Left renal cortex interstitium (tissue), 4 donors: ENCODE measurements at places on chromosomes 13 and 19. TPM values are rescaled to one million over a fixed set of nuclear protein-coding genes. Genes with fewer than 3 reads are reported as not detected.
A peak's percentile ranks its signal among the peaks of the same experiment; 100 is the strongest.

DNA sequence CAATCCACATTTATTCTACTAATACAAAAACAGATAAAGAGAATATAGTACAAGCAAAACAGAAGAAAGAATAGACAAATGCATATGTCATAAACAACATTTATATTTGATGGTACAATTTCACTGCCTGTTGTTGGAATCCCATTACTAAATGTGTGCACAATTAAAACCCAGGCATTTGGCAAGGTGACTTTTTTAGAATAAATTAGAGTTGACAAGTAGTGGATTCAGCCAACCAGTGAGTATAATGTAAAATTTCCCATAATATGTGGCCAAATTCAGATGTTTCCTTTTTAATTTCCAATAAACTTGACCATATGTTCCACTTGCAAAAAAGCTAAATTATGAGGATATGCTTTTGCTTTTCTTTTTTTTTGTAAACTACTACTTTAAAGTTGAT lies 1578.8 kb downstream of the OLFM4 start:
- no peak for DNase-seq

DNA sequence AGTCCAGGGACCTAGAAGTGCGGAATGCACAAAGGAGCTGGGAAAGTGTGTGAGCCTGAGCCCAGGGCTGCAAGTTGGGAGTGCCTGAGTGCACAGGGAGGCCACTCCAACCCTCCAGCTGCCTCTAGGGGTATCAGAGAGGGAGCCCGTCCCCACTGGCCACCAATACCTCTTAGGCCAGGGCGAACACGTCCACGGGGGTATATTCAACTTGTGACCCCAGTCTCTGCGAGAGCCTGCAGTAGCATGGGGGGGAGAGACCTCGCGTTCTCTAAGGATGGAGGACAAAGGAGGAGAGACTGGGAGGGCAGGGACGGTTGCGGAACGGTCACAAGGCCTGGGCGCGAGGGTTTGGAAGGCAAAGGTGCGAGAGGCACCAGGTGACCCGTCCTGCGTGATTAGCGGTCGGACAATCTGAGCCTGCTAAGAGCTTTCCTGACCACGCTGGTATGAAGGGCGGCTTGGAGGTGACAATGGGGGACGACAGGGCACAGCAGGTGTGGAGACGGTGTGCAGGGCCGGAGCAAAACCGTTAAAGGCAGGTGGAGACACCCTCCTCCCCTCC lies 676 bp downstream of the CD320 start:
- DNase-seq = peak; percentile 16

GRCh38 chr19:46904114-46905060 lies 43.6 kb downstream of the ARHGAP35 start:
- DNase-seq = no peak

DNA sequence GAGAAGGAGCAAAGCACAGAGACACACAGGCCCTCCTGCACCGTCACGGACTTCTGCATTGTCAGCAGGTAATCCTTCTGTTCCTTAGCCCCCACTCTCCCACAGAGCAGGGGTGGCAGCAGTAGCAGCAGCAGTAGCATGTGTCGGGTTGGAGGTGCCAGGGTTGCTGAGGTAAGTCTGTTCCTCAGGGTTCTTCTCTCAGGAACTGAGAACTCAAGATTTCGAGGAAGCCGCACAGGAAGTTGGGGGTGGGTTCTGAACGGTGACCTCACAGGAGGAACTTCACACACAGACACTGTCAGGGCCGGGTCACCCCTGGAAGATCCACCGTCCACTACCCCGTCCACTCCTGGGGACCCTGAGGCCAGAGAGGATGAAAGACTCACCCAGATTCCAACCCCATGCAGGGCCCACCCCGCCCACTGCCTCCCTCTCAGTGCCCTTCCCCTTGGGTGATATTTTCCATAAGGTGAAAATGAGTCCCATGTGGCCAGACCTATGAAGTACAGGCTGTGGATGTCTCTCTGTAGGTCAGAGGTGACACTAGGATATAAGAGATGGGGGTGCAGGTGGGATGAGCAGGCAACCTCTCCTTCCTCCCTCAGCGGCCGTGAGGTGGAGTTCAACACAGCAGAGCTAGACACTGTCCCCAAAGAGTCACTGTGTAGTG lies at the start of gene SIGLEC12:
Gene SIGLEC12 (minus strand): TSS at position 207 of the 670 bp plus-strand sequence. CDS start 67 bp downstream, at position 140.
- no peak for DNase-seq

DNA sequence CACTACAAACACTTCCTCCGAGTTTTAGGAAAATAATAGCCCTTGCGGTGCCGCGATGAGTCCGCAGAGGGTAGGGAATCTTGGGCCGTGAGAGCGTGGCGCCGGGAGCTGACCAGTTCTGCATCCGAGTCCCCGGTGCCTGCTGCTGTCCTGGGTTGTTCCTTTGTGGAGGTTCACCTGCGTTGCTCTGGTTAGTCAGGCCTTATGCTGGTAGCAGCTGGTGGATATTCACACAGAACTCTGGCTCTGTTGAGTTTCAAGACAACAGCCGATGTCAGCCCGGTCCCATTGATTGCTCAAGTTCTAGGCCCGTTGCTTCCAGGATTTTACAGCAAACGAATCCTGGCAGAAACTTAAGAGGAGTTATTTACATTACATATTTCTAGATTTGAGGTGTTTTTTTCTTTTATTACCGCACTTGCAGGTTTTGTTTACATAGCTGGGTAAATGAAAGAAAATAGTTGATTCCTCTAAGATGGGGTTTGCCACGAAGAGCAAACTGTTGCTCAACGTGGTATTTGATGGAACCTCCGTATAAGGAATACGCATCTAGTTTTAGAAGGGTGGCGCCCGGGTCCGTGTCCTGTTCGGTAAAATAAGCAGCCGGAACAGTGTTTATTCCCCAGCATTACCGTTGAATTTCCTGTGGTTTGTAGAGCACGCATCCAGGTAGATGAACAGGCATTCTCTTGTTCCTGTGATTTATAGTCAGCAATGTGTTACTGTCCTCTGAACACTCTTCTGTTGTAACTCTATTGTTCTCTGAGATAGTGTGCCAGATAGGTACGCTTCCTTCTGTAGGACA lies 1.3 kb downstream of the CLDN10 start:
- DNase-seq = no peak

DNA sequence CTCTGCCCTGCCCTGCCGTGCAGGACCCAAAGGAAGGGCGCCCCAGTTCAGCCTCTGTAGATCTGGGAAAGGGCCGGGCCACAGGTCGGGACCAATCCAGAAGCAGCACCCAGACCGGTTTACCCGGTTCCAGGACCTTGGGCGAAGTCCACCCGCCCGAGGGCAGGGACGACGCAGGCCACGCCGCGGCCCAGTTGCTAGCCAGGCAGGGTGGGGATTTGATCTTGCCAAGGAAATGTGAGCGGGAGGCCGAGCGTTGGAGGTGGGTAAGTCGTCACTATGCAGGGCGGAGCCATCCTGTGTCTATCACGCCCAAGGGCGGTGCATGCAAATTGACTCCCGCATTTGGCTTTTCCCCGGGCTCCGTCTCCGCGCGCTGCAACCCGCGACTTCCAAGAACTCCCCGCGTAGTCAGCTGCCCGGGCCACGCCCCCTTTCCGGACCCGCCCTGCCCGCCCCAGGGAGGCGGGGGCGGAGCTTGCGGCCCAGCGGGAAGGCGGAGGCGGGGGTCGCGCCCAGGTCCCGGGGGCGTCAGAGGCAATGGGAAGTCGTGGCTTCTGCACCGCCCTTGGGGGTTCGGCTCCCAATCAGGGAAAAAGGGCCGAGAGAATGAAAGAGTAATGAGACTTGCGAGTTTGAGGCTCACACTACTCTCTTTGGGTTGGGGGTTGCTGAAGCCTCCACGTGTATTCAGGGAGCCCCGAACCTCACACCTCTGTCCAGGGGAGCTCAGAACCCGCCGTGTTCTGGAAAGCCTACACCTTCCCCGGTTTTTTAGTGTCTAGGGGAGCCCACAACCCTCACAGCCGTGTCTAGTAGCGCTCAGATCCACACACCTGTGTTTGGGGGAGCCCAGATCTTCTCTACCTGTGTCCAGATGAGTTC lies 12.8 kb downstream of the IER2 start:
- peak; percentile 76 for DNase-seq

- no peak for DNase-seq
Observed at GRCh38 chr19:16589917-16590316, 17.7 kb upstream of the SLC35E1 start.

GRCh38 chr13:42706286-42706685 lies 75.1 kb upstream of the FAM216B start:
- DNase-seq = no peak

DNA sequence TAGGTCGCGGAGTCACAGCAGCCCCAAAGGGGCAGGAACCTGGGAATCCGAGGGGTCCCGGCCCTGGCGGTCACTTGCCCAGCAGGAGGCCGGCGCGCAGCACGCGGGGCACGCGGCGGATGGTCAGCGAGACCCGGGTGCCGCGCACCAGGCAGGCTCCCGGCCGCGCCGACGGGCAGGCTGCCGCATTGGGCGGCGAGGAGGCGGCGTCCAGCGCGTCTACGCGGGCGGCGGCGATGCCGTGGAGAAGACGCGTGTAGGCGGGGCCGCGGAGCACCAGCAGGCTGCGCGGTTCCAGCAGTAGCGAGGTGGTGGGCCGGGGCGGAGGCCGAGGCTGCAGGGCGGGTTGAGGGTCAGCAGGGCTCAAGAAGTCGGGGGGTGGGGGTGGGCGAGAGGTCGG lies 607 bp upstream of the SYNE4 start:
- no peak for DNase-seq

- no peak for DNase-seq
Observed at GRCh38 chr13:99374994-99375737, 68.0 kb upstream of the GPR183 start.

DNA sequence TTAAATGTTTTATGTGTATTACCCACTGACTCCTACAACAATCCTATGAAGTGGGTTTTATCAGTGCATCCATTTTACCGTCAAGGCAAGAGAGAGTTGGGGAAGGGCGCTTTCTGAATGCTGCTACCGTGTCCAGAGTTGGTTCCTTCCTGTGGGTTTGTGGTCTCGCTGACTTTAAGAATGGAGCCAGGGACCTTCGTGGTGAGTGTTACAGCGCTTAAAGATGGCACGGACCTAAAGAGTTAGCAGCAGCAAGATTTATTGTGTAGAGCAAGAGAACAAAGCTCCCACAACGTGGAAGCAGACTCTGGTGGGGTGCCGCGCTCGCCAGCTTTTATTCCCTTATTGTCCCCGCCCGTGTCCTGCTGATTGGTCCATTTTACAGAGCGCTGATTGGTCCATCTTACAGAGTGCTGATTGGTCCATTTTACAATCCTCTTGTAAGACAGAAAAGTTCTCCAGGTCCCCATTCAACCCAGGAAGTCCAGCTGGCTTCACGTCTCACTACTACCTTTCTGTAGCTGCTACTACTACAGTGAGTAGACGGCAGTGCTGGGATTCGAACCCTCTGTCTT lies 6.1 kb downstream of the OSCAR start:
- no peak for DNase-seq

- no peak for DNase-seq
Observed at GRCh38 chr19:48181505-48181904, 11.0 kb downstream of the ZSWIM9 start.

DNA sequence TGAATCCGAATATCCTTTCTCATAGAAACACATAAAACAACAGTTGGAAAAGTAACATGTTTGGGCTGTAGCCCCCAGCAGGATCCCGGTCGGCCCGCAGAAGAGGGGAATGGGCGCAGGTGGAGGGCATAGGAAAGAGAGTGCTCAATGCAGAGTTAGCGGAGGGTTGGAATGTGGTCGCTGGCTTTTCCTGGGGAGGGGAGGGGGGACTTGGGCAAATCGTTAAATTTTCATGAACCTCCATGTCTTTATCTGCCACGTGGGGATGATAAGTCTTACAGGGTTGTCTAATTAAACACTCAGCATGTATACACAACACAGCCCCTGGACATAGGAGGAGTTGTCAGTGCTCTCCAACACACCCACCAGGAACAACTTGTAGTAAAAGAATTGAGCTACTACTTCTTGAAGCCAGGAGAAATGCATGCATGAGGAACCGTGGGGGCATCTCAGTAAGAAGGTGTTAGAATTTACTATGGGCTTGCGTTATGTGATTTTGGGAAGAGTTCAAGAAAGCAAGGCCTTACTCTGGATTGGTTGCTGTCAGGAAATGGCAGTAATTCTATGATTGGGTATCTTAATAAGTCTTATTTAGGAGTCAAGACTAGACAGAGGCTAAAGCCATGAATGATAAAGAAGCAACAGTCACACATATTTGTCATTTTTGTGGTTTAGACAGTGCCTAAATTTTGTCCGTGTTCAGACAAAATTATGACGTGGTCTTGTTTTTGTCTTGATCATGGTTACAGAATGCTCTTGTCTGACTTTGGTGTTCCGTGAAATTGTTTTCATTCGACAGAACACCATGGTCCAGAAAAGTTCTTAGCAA lies 671 bp upstream of the SLC46A3 start:
- no peak for DNase-seq

DNA sequence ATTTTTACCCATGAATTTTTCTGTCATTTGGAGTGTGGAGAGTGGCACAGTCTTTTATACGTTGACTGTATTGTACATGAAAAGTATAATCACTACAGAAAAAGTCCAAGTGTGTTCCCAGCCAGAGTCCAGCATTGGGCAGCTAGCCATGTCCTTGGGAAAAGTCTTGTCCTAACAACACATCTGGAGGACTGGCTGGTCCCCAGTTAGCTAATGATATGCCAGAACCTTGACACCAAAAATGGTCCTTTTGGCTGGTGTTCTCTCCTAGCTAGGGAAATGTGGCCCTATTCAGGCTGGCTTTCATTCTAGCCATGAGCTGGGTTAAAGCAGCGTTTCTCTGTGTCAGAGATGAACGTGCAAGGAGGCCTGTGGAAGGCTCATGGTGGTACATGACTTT lies 98.9 kb downstream of the ESD start:
- DNase-seq = no peak

DNA sequence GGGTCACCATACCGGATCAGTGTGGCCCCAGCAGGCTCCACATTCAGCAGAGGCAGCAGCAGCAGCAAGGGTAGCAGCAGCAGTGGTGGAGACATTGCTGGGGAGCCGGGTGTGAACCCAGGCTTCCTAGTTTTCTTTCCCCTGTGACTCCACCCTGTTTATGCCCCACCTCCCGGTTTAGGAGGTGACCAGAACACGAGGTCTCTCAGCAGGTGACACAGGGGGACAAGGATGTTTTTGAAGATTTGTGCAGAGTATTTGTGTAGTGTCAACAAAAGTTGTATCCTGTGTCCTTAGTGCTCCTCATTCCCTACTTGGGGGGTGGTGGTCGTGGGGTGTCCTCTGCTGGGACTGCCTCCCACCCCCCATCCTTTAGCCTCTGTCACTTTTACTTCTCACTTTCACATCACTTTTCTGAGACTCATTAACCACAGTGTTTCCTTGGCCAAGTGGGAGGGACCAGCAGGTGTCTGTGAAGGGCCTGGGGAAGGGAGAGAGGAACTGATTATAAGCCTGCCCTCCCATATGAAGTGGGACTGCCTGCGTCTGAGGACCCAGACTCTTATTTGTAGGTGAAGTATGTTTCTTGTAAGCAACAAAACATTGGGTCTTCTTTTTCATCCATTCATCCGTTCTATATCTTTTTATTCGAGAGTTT lies 15.6 kb upstream of the KCNC3 start:
- DNase-seq = no peak

GRCh38 chr19:48390188-48391099 lies 907 bp downstream of the KDELR1 start:
- DNase-seq = peak; percentile 44

- no peak for DNase-seq
Observed at GRCh38 chr13:113292021-113292862, 4.8 kb upstream of the LAMP1 start.

Gene FOXO1
- 14.1 TPM for polyA plus RNA-seq

Gene ZNF383
- 14.5 TPM for polyA plus RNA-seq

Gene CYP2A6
- polyA plus RNA-seq = 0.10 TPM

Gene ZNF813
- polyA plus RNA-seq = 8.0 TPM

Gene KCNN4
- polyA plus RNA-seq = 2.0 TPM

Gene DIAPH3
- polyA plus RNA-seq = 13.0 TPM

Gene SPC24
- 21.9 TPM for polyA plus RNA-seq

Gene HTR2A
- 0.53 TPM for polyA plus RNA-seq
